ENCODE measurements at places on chromosomes 12 and 14. TPM values are rescaled to one million over a fixed set of nuclear protein-coding genes. Genes with fewer than 3 reads are reported as not detected.

Gene ARHGAP9
- total RNA-seq = 1.3 TPM

Gene SPIC
- not detected for total RNA-seq

Gene BIN2
- not detected for total RNA-seq

Gene GPR65
- not detected for total RNA-seq

DNA sequence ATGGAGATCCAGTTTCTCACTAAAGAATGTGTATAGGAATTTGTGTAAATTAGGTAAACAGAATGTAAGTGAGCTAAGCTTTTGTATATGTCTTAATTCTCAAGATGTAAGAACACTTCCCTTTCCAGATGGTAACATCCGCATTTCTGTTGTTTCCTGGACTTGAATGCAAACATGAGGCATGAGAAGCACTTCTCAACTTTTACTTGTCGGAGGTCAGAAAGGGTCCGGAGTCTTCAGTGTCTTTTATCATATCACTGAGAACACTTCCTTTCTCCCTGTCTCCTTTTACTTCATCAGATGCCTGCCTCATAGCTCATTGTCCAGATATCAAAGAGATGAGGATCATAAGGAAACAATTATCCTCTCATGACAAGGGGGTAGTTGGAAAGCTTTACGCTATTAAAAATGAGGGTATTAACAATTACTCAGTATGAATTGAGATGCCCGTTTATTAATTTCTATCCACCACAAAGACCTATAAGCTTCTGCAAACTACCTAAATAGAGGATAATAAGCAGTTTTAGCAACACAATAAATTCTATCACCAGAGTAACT lies 214.1 kb upstream of the FLRT2 start:
- no peaks in the 10 kb centered on the region for H3K4me1 ChIP-seq
- H3K4me3 ChIP-seq = no peak overlapping the region
- no peak for DNase-seq
- no peaks in the 10 kb centered on the region for H3K27me3 ChIP-seq
- no peak overlapping the region for H3K27ac ChIP-seq

DNA sequence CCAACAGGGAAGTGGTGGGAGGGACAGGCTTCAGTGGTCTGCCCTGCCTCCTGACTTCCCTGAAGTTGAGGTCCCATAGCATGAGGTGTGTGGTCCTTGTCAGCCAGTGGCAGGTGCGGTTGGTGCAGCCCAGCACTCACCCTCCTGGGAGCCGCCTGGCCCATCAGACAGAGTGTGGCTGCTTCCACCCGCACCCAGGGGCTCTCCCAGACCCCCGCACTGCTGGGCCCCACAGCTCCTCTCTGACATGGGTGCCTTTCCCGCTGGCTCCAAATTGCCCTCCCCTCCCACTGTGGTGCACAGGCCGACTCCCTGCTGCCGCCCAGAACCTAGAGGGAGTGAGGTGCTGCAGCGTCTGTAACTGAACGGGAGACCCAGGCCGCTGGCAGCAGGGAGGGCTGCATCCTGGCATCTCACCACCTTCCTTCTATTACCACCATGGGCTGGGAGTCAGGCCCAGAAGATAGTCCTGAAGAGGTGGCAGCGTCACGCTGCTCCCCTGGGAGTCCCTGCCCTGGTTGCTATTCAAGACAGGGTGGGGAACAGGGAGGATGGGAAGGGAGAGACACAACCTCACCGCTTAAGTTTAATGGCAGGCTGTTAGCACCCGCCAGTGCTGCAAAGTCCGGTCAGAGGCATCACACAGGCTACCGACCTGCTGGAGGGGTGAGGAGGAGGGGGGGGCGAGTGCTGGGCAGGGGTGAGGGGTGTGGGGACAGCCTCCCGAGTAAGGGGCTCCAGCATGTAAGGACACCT lies 180.6 kb upstream of the PRMT8 start:
- H3K36me3 ChIP-seq = no peaks in the 10 kb centered on the region
- no peaks in the 10 kb centered on the region for H3K27me3 ChIP-seq
- H3K27ac ChIP-seq = no peak overlapping the region
- no peak overlapping the region for H3K4me3 ChIP-seq
- DNase-seq = no peak
- H3K4me1 ChIP-seq = no peaks in the 10 kb centered on the region

DNA sequence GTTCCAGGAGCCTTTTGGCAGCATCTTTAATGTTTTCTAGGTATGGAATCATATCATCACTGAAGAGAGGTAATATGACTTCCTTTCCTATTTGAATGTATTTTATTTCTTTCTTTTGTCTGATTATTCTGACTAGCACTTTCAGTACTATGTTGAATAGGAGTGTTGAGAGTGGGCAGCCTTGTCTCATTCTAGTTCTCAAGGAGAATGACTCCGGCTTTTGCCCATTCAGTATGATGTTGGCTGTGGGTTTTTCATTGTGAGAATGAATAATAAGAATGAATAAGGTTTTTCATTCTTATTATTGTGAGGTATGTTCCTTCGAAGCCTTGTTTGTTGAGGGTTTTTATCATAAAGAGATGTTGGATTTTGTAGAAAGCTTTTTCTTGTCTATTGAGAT lies 98.9 kb downstream of the GPHN start:
- no peak for DNase-seq
- H3K4me1 ChIP-seq = no peaks in the 10 kb centered on the region
- no peak overlapping the region for H3K4me3 ChIP-seq
- no peaks in the 10 kb centered on the region for H3K27me3 ChIP-seq
- no peaks in the 10 kb centered on the region for H3K36me3 ChIP-seq

- no peak overlapping the region for H3K27ac ChIP-seq
- H3K27me3 ChIP-seq = no peaks in the 10 kb centered on the region
- no peaks in the 10 kb centered on the region for H3K4me1 ChIP-seq
- H3K36me3 ChIP-seq = no peaks in the 10 kb centered on the region
Observed at GRCh38 chr14:33908540-33909223, 42.2 kb downstream of the EGLN3 start.

GRCh38 chr12:109702111-109702841 lies 11.3 kb upstream of the FAM222A start:
- H3K36me3 ChIP-seq = no peaks in the 10 kb centered on the region
- no peaks in the 10 kb centered on the region for H3K27me3 ChIP-seq
- no peak for DNase-seq
- H3K4me3 ChIP-seq = no peak overlapping the region

DNA sequence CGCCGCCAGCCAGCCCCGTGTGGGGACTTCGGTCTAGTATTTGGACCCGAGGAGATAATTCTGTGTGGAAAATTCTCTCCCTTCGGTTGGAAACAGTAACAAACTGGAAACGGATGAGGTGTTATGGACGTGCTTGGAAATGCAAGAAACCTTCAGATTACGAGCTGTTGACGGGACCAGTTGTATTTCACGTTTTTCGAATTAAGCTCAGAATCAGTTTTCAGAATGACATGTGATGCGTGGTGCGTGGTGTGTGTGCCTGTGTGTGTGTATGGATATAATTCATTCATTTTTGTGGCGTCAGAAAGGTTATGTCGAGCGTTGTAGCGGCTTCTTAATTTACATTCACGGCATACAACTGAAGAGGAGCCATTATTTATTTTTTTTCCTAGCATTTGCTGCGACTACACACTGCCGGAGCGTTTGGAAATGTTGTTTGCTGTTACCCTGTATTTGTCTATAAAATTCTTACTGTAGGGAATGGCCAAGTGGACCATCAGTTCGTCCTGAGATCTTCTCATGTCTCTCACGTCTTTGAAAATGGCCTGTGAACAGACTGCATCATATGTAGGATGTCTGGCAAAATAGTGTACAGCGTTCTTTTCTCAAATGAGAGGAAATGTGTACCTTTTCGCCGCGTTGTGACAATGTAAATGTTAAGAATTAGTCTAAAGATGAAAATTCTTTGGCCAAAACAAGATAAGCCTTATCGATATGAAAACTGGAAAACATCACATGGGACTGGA lies 1.3 kb downstream of the TRAF3 start:
- H3K4me1 ChIP-seq = peaks cover 8% of the 10 kb centered on the region
- peaks cover 6% of the 10 kb centered on the region for H3K27me3 ChIP-seq
- H3K27ac ChIP-seq = no peak overlapping the region
- H3K4me3 ChIP-seq = peak overlapping the region; percentile 71

GRCh38 chr12:103687253-103687652 lies 100.2 kb downstream of the STAB2 start:
- H3K27me3 ChIP-seq = no peaks in the 10 kb centered on the region
- no peak overlapping the region for H3K27ac ChIP-seq
- DNase-seq = no peak
- H3K36me3 ChIP-seq = no peaks in the 10 kb centered on the region

DNA sequence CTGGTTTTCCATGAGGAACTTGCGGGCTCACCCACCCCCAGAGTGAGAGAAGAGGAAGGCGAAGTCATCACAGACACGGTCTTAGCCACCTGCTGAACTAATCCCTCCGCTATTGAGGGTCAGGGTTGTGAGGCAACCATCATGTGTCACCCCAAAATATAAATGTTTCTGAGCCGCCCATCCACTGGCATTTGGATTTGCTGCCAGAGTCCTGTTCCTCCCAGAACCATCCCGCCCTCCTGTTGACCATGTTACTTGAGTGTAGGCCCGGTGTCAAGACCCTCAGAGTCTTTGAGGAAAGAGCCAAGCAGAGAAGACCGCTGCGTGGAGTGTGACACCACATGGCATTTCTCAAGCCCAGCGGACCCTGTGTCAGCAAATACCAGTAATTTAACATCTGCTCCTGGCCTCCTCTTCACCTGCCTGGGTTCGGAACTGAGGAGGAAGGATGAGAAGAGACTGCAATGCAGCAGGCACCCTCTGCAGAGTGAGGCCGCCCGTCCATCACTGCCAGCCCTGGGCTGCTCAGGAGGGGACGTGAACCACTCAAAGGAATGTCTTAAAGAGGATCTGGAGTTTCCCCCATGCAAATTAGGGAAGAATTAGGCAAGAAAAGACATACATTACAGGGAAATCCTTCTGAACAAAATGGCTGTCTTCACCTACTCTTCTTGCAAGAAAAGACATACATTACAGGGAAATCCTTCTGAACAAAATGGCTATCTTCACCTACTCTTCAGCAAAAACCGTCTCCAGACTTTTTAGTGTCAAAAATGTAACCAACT lies 100.4 kb downstream of the FBXL14 start:
- H3K27me3 ChIP-seq = no peaks in the 10 kb centered on the region
- H3K4me1 ChIP-seq = peaks cover 12% of the 10 kb centered on the region
- peak; percentile 38 for DNase-seq
- H3K27ac ChIP-seq = no peak overlapping the region

- peak; percentile 86 for DNase-seq
- no peaks in the 10 kb centered on the region for H3K36me3 ChIP-seq
- H3K27ac ChIP-seq = no peak overlapping the region
- no peaks in the 10 kb centered on the region for H3K4me1 ChIP-seq
Observed at GRCh38 chr14:75322746-75323145, 44.1 kb downstream of the FOS start.

DNA sequence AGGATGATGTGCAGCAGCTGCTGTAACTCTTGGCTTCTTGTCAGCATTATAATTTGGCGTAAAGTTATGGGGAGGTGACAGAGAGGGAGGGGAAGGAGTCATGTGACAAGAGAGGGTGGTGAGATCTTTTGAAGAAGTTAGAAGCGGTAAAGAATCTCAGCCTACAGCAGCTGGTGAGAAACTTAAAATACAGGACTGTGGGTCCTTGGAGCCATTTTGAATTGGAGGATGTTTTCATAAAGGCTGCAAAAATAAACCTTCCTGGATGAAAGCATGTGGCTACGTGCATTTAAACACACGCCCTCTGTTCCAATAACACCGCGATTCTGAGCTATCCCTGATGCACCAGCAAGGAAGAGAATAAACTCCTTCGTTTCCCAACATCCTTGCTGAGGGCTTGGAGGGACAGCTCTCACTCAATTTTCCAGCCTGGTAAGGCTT lies 133.7 kb downstream of the TMEM30B start:
- H3K4me3 ChIP-seq = no peak overlapping the region
- H3K4me1 ChIP-seq = no peaks in the 10 kb centered on the region
- peak overlapping the region; percentile 81 for H3K27ac ChIP-seq

DNA sequence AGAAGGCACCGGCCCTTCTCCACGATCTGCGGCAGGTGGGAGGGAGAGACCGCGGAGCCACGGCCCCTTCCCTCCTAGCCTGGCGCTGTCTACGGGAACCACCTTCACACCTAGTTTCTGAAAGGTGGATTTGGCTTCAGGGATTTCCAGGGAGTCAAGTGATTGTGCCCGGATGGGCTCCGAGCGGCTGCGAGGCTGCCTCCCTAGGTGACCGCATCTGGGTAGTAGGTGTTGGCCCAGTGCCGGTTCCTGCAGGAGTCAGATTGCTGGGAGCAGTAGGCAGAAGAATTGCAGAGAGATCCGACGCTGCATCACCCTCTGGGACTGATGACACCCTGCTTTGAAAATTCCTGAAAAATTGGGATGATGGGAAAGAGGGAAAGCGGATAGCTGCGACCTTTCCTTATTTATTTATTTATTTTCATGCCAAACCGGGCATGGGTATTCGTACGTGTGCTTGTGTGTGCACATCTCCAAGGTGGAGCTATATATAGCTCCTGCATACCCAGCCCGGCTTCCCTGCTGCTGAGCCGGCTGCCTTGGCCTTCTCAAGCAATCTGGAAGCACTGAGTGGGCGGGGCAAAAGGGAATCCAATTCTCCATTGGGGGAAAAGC lies 1.1 kb downstream of the CNTN1 start:
- peaks cover 48% of the 10 kb centered on the region for H3K27me3 ChIP-seq
- peak; percentile 87 for DNase-seq
- H3K4me1 ChIP-seq = no peaks in the 10 kb centered on the region
- H3K4me3 ChIP-seq = peak overlapping the region; percentile 86
- no peaks in the 10 kb centered on the region for H3K36me3 ChIP-seq

- no peak overlapping the region for H3K4me3 ChIP-seq
- H3K4me1 ChIP-seq = no peaks in the 10 kb centered on the region
- peak overlapping the region; percentile 73 for H3K27ac ChIP-seq
- no peaks in the 10 kb centered on the region for H3K36me3 ChIP-seq
- no peaks in the 10 kb centered on the region for H3K27me3 ChIP-seq
Observed at GRCh38 chr12:82299319-82300025, 58.7 kb downstream of the CCDC59 start.

DNA sequence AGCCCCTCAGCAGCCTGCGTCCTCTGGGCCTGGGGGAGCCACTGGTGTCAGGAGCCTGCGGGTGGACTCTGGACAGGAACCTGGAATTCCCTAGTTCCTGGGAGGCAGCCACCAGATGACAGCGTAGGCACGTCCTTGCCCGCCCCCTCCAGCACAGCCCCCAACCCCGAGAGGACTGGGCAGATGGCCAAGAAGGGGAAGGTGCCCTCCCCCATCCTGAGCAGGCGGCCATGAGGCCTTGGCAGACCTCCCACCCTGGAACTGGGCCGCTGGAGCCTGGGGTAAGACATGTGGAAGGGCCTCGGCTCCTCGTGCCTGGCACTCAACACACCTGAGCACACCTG lies 60.4 kb upstream of the FBRSL1 start:
- no peak overlapping the region for H3K4me3 ChIP-seq
- H3K27ac ChIP-seq = no peak overlapping the region
- H3K27me3 ChIP-seq = peaks cover 5% of the 10 kb centered on the region
- H3K36me3 ChIP-seq = no peaks in the 10 kb centered on the region
- no peaks in the 10 kb centered on the region for H3K4me1 ChIP-seq

DNA sequence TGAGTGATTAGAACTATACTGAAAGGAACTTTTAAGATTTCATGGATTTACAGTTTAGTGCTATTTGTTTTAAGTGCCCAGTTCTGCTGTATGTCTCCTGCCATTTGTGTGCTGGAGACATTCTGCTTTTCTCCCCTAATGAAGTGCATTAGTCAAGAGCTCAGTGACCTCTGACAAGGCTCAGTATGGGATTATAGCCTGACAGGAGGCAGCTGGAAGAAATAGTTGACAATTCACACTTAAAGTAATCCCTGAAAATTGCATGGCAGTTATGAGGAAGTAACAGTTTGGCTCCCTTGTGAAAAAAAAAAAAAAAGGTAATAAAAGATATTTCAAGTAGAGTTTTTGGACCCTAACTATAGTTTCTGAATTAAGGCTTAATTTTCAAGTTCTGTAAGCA lies 70.3 kb downstream of the ALX1 start:
- peak; percentile 54 for DNase-seq
- H3K36me3 ChIP-seq = no peaks in the 10 kb centered on the region
- no peaks in the 10 kb centered on the region for H3K27me3 ChIP-seq

All from endodermal cell (in vitro differentiated cells).